ENCODE measurements at places on chromosomes 1 and 21.
A peak's percentile ranks its signal among the peaks of the same experiment; 100 is the strongest.

GRCh38 chr1:82836973-82837680, 1036.4 kb downstream of the ADGRL2 start:
- no peak for DNase-seq

- no peak for DNase-seq
These were observed 6.9 kb upstream of the SLC35D1 start for GRCh38 chr1:67060811-67061218.

GRCh38 chr1:211588711-211589110, 9.8 kb upstream of the SLC30A1 start:
- DNase-seq: no peak

DNA sequence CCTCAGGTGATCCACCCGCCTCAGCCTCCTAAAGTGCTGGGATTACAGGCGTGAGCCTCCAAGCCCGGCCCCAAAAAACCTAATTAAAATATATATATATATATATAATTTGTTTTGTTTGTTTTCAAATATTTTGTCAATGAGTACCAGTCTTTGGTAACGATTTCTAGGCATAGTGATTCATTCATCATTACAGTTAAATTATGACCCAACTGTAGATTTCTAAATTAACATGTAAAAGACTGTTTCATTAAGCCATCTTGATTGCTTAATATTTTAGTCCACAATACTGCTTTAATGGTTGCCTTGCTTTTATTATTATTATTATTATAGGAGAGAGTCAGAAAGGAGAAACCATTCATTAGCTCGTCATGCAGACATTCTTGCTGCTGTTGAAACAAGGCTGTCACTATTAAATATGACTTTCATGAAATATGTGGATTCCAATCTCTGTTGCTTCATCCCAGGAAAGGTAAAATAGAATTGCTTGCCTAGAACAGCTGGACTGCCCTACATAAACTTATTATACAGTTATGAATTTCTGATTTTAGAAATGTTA, 19.9 kb downstream of the FBXO28 start:
- no peak for DNase-seq

DNA sequence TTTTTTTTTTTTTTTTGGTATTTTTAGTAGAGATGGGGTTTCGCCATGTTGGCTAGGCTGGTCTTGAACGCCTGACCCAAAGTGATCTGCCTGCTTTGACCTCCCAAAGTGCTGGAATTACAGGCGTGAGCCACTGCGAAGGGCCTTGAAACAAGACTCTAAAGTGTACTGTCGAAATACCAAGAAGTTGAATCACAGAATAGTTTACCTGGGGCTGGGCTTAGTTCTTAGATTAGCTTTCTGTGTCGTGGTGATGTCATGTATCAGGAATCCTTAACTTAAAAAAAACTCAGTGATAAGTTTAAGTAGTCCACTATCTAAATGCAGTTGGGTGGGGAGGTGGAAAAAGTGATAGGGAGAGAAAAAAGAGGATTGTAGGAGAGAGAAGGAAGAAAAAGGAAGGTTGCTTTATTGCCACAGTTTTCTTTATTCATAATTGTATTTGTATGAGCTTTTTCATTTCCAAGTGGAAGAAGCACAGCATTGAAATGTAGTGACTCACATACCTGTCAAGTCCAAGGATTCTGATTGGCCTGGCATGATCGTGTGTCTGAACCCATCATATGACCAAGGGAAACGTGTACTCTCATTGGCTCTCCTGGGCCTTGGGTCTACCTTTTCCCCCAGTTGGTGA, 13.4 kb downstream of the ITSN1 start:
- DNase-seq: no peak

- DNase-seq: no peak
These were observed 15.4 kb downstream of the EFNA3 start for GRCh38 chr1:155093911-155094621.

DNA sequence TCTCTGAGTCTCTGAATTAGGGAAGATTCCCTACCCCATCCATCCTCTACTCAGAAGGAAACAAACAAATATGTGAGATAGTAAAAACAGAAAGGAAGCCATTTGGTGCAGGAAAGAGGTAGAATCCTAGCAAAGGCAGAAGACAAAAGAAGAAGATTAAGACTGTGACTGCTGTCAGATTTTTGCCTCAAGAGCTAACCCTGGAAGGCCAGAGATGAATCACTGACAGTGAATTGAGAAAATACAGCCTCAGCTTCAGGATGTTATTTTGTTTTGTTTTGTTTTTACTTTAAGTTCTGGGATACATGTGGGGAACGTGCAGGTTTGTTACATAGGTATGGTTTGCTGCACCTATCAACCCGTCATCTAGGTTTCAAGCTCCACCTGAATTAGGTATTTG, 31.7 kb downstream of the DSTYK start:
- DNase-seq: no peak

- no peak for DNase-seq
These were observed 834.2 kb upstream of the CXADR start for GRCh38 chr21:16678429-16679160.

DNA sequence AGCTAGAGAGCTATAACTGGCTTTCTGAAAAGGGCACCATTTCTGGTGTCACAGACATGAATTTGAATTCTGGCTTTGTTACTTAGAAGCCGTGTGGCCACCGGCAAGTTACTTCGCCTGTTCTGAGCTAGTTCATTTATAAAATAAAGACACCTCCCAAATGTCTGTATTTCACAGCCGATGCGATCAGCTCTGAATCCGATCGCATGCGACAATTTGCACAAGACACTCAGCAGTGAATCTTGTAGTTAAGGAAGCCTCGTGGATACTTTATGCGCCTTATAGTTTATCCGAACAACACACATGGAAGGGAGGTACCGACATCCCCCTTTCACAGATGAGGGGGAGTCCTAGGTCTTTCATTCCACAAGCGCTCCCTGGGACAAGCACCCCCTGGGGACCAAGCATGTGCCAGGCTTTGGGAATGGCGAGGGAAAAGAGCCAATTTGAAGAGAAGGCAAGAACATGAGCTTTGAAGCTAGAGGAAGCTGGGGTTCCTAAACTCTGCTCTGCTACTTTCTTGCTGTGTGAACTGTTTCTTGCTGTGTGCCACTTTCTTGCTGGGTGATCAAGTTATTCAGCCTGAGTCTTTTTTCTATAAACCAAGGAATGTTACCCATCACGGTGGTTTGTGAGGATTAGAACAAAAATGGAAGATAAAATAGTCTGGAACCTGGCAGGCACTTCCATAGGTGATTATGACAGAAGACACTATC, 3.9 kb downstream of the ID3 start:
- no peak for DNase-seq

DNA sequence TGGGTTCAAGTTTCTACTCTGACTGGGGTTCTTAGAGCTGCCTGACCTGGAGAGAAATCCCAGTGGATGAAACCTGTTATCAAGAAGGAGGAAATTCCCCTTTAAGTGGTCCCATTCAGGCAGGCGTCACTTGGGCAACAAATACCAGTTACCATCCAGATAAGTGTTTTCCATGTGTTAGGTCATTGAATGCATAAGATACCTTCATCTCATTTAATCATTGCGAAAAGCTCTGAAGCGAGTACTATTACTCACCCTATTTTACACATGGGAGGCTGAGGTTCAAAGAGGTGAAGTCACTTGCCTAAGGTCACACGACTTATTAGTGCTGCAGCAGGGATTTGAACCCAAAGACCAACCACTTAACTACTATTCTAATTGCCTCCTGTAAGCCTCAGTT, 45.5 kb upstream of the RPL11 start:
- no peak for DNase-seq

DNA sequence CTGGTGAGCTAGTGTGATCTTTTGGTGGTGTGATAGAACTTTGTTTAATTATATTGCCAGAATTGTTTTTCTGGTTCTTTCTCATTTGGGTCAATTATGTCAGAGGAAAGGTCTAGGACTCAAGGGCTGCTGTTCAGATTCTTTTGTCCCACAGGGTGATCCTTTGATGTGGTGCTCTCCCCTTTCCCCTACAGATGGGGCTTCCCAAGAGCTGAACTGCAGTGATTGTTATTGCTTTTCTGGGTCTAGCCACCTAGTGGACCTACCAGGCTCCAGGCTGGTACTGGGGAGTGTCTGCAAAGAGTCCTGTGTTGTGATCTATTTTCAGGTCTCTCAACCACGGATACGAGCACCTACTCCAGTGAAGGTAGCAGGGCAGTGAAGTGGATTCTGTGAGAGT, 25.9 kb upstream of the CD84 start:
- DNase-seq: no peak

DNA sequence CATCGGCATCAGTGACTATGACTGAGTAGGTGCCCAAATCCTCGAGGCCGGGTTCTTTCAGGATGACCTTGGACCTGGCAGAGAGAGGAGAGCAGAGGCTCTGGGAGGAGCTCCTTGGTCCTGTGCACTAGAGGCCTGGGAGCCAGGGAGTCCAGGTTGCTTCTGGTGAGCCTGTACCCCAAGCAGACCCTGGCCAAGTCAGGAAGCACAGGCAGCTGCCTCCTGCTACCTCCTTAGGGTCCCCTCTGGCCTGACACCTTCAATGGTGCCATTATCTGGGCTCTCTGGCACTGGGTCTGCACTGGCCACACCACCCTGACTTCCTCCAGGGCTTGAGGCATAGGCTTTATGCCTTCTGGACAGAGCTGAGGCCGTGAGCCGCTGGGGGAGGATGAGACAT, 37.7 kb downstream of the MYOM3 start:
- DNase-seq: no peak

GRCh38 chr1:161382214-161383019, 14.7 kb upstream of the CFAP126 start:
- DNase-seq: no peak

DNA sequence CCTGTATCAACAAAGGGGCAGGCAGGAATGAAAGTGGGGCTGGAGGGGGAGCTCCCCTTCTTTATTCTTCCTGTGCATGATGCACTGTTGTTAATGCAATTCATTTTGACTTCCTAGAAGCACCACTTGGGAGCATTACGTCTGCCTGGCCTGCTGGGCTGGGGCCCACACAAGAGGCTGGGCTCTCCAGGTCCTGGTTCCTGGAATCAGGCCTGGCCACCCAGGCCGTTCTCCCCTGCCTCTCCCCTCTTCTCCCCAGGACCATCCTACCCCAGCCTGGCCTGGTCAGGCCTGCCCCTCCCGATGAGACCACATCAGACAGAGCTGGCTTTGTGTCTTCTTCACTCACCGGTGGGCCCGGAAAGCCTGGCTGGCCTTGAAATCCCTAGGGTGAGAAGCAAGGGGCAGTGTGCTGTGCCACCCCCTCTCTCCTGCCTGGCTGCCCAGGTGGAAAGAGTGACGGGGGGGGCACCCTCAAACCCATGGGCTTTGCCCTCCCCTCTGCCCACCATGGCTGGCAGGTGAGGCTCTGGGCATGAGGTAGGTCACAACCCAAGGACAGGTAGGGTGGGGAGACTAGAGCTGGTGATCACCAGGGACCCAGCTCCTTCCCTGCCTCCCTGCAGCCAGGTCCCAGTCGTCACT, 20.7 kb upstream of the PEF1 start:
- DNase-seq: no peak

DNA sequence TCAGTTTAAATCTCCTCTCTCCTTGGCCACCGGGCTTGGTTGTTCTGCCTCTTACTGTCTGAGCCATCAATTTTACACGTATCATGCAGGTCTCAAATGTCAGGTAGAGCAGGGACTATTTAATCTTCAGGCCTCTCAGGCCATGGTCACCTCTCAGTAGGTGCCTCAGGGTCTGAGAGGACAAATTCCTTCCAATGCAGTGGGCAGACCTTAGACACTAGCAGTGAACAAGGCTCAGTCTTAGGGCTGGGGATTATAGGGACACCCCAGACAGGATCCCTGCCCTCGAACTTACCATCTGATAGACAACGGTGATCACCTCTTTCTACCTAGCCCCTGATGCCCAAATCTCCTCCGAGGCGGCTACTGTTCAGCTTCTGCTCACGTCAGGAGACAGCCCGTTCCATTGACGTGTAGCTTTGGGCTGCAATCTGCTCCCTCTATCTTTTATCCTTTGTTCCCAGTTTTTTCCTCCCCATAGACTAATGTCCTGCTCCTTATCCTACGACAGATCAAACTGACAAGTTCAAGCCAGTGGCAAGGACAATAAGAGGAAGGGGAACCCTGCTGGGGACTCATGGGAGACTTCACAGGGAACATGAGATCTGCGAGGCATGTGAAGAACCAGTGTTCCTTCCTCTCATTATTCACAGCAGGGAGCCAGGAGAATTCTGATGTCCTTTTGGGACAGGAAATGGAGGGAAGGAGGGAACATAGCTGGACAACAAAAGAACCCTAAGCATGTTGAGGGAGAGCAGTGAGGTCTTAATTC, 1.4 kb upstream of the MYOG start:
- no peak for DNase-seq

GRCh38 chr1:195590649-195591048, 1017.6 kb downstream of the KCNT2 start:
- no peak for DNase-seq

GRCh38 chr1:104406728-104407127, 657.0 kb downstream of the AMY1C start:
- no peak for DNase-seq

DNA sequence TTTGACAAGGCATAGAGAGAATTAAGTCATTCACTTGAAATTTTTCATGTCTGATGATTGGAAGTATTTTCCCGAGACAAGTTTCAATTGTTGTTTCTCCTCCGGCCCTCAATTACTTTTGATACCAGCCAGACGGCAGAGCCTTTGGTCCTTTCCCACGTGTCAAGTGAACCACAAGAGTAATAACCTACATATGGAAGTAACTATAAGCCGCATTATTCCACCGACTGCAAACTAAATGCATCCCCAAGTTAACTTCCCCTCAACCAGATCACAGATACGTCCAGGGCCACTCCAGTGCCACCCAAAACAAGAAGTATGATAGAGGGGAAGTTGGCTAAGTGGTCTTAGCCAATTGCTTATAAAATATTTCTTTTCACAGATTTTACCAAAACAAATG, 20.2 kb downstream of the COLGALT2 start:
- no peak for DNase-seq

DNA sequence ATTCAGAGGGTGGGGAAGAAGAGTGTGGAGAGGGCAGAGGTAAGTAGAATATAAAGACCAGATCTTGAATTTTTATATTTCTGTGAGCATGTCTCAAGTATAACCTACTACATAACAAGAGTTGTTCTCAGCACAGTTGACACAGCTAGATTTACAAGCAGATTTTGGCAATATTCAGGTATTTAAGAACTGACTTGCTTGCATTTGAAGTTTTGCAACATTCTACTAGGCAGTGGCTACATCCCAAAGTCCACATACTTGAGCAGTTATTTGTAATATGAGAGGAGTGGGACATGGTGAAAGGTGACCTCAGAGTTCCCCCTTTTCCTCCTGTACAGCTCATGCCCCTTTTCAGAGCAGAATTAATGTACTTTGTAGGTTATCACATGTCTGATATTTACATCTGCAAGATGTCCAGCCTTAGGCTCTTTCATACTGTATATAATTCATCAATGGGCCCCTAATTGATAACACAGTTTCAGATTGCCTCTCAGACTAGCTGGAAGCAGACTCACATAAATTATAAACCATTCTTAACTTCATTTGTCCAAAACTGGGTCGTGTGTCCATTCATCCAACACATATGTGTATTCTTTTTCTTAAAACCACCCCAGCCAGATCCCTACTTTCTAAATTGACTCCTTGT, 136.7 kb upstream of the RAVER2 start:
- no peak for DNase-seq

GRCh38 chr1:56901716-56902115, 47.1 kb downstream of the C8A start:
- DNase-seq: no peak

- DNase-seq: peak; percentile 61
These were observed at the start of gene TTC22 for GRCh38 chr1:54800899-54801759. Gene TTC22, minus strand, starts transcription at chr1:54801323. Its CDS starts 160 bp downstream, at chr1:54801163.

- DNase-seq: no peak
These were observed 142.3 kb upstream of the LMO4 start for GRCh38 chr1:87186346-87186745.

- no peak for DNase-seq
These were observed 531.6 kb downstream of the PTPRU start for GRCh38 chr1:29767769-29768425.

- no peak for DNase-seq
These were observed 149.9 kb downstream of the KIF26B start for GRCh38 chr1:245304698-245305097.
